ENCODE measurements at places on chromosomes 7 and 10.
A peak's percentile ranks its signal among the peaks of the same experiment; 100 is the strongest.

GRCh38 chr7:128867241-128867640 lies 4.6 kb downstream of the ATP6V1F start:
- no peak for DNase-seq

DNA sequence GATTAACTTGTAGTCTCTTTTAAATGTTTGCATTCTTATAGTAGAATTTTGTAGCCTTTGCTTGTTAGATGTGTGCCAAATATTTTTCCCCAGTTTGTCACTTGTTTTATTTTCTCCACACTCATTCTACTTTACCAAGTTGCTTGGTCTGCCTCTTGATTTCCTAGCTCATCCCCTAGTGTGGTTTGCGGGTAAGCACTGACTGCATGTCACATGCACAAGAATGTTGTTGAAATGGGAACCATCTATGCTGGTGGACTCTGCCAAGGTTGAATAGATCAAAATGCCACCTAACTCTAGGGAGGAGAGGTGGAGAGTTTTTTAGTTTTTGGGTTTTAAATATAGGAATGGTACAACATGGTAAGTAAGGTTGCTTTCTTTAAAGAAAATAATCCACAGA lies 47.6 kb downstream of the FZD1 start:
- DNase-seq: no peak

GRCh38 chr7:99473315-99473596 lies 566 bp downstream of the ZNF789 start:
- DNase-seq: peak; percentile 80

DNA sequence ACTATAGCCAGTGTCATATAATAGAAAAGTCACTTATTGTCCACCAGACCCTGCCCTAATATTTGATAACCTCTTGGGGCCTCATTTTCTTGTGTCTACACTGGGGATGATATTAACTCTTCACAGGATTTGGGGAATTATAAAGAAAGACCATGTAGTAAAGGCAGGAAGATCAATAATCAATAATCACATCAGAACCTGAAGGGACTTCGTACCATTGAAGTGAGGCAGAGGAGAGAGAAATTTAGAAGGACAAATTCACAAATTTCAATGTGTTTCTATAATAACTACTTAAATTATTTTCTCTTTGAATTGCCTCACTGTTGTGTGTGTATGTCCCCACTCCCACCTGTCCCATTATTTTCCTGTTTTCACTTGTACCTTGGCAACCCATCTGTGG lies 10.7 kb upstream of the SGMS1 start:
- no peak for DNase-seq

GRCh38 chr7:13713092-13713491 lies 276.4 kb downstream of the ETV1 start:
- DNase-seq: no peak

GRCh38 chr7:31027161-31027965 lies 24.7 kb upstream of the ADCYAP1R1 start:
- peak; percentile 23 for DNase-seq

DNA sequence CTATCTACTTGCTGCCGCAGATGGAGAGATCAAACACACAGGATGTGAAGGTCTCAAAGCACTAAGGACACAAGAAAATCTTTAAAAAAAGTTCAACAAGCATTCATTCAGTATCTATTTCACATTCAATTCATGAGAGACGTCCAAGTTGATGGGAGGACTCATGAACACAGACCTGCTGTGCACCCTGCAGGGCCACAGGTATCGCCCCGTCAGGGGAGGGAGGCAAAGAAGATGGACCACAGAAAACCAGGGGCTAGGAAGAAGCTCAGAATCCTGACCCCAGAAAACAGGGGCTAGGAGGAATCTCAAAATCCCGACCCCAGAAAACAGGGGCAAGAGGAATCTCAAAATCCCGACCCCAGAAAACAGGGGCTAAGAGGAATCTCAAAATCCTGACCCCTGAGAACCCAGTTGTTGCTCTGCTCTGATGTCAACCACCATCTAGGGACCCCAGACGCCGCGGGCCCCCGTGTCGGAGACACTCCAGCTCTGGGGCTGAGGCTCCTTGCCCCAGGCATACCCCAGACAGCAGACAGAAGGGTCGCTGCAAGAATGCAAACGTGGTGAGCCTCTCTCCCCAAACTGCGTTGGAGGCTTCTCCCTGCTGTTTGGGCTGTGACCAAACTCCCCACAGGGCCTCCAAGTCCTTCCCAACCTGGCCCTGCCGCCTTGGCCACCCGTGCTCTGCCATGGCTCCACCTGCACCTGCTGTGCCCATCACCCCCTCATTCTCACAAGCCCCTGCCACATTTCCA lies 197.6 kb downstream of the DIP2C start:
- DNase-seq: no peak

DNA sequence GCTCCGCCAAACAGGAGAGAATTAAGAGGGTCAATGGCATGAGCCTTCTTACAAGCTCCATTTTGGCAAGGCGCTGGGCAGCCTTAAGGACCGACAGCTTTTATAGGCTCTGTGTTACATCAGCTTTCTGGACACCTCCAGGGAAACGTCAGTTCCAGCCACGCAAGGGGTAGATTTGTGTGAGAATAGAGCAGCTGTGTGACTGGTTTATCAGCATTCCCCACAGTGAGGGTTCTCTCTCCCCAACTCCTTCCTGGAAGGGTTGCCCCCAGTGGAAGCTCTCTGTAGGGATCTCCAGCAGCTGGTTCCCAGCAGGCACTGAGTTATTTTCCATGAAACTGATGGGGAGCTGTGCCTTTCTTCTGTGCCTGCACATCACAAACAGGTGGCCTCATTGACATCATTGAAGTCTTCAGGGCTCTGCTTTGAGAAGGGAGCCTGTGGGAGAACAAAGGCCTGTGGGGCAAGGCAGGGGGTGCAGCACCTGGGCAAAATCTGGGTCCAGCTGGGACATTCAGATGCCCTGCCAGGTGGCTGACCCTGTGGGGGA lies at the start of gene CUZD1:
CUZD1 (minus strand) TSS at position 75 of the 550 bp plus-strand sequence; CDS start at position 61, 14 bp downstream.
- DNase-seq: no peak

DNA sequence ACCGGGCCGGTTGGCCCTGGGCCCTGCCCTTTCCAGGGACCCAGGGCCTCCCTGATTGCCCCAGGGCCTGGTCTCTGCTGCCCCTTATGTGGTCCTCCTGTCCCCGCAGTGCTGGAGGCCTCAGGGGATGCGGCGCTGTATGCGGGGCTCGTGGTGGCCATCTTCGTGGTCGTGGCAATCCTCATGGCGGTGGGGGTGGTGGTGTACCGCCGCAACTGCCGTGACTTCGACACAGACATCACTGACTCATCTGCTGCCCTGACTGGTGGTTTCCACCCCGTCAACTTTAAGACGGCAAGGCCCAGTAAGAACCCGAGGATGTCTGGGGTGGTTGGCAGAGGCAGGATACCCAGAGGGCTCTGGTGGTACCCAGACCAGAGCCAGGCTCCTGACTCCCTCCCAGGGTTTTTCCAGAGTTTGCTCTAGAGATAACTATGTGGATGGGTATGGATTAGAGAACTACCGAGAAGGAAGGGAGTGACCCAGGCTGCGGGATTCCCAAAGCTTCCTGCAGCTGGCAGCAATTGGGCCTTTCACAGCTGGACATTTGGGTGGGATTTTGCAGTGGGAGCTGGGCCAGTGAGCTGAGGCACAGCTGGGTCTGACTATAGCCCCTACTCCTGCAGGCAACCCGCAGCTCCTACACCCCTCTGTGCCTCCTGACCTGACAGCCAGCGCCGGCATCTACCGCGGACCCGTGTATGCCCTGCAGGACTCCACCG lies 28.1 kb upstream of the SLC29A3 start:
- no peak for DNase-seq

DNA sequence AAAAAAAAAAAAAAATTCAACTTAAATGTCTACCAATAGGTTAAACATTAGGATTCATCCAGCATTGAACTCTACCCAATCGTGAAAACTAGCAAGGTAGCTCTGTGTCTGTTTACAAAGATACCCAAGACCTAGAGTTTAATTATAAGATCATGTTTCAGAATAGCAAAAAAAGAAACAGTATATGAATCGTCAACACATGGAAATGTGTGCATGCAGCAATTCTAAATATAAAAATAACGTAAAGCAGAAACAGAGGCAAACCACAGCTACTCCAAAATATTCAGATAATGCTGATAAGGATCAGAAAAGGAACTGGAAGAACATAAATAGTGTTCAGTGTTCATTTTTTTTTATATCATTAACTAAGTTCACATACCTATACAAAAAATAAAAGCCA lies 68.7 kb downstream of the AFAP1L2 start:
- DNase-seq: no peak

DNA sequence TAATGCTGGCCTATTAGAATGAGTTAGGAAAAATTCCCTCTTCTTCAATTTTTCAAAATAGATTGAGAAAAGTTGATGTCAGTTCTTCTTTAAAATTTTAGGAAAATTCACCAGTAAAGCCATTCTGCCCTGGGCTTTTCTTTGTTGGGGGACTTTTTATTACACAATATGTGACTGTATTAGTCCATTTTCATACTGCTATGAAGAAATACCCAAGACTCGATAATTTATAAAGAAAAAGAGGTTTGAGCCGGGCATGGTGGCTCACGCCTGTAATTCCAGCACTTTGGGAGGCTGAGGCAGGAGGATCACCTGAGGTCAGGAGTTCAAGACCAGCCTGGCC lies 12.7 kb downstream of the TAS2R40 start:
- no peak for DNase-seq

GRCh38 chr10:95783741-95784140 lies 27.8 kb downstream of the ENTPD1 start:
- DNase-seq: no peak

DNA sequence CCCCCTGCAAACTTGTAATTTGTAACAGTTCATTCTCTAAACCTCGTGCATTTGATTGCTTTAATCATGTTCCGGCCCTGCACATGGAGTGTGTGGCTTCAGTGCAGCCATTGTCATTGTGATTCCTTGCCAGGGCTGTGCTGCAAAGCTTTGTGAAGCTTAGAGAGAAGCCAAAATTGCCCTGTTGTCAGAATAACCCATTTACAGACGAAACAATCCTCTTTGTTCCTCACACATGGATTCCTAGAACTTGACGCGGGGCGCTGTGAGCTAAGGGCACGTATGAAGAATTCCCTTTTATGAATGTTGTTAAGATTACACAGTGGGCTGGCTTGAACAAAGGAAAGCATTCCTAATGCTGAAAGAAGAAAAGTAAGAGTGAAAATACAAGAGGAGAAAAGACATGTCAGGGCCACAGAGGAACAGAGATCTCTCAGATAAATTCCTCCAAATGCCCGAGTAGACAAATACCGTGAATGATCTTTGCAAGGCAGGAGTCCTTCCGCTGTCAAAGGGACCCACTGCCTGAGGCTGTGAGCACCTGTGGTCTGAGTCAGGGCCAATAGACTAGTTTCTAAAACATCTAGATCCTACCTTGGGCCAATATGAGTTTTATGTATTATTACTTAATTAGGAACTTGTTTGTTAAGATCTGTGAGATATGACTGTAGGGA lies 205.4 kb upstream of the C7orf33 start:
- DNase-seq: no peak

DNA sequence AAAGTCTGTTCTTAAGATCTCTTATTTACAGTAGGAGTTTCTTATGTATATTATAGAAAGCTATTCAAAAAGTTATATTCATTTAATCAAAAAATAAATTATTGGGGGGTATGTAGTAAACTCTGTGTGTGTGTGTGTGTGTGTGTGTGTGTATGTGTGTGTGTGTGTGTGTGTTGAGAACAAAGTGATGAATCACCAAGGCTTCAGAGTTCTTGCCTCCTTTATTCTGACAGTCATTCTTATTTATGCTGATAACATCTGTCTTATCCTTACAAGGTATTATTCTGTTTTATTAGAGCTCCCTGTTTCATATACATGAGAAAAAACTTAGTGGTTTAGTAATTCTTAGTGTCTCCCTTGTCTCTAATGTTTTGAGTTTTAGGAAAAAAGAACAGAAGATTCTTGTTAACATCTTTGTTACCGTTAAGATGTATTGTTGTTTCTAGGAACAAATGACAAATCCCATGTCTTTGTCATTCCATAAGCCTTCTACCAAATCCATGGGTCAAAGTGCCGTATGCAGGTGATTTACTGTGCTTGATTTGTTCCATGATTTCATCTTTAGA lies 424.0 kb downstream of the EXOC4 start:
- peak; percentile 55 for DNase-seq

GRCh38 chr7:45506059-45506458 lies 68.1 kb upstream of the ADCY1 start:
- no peak for DNase-seq

DNA sequence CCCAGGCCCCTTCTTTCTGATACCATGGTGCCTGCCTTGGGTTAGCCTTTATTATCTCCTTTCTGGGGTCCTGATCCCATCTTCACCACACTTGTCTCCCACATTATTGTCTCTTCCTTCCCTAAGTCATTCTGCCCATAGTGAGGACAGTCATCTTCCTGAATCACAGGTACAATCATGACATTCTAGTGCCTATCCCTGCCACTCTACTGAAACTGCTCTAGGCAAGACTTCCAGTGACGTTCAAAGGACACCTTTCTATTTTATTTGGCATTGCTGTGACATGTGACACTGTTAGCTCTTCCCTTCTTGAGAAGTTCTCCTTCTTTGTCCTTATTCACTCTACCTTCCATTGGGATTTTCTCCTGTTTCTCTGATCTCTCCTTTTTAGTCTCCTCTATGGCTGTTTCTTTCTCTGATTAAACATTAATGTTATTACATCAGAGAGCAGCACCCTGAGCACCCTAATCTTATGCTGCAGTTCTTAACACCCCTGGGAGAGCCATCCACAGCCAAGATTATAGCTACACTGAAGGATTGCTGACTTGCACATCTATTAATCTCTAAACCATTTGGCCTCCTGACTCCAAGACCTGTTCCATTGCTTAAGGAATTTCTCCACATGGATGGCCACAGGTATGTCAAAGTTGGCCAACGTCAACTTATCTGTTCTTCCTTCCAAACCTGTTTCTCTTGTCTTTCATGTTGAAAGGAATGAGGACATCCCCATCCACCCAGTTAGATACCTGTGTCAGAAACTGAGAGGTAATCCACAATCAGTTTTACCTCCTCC lies 10.9 kb downstream of the MACC1 start:
- DNase-seq: no peak

- DNase-seq: peak; percentile 38
These were observed 21.7 kb upstream of the ADRB1 start for GRCh38 chr10:114021717-114022680.

- no peak for DNase-seq
These were observed 76.7 kb downstream of the CALD1 start for GRCh38 chr7:134856091-134856490.

DNA sequence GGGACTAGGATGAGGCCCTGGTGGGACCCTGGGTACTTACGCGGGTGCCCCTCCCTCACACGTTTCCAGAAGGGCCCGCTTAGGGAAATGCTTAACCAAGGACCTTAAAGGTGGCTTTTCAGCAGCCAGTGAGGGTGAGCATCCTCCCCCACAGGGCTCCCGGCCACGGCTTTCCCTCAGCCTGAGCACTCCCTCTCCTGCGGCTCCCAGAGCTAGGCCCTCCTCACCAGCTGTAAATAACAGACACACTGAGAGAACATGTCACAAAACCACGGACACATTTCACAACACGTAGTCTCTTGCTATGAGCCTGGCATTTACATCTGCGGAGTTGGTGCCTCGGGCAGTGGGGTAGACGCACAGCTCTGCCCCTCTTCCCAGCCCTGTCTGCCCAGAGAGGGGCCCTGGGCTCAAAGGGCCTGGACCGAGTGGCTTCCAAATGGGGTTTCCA lies 25.2 kb downstream of the GRID1 start:
- no peak for DNase-seq
